ENCODE measurements at places on chromosomes 2 and 18.

DNA sequence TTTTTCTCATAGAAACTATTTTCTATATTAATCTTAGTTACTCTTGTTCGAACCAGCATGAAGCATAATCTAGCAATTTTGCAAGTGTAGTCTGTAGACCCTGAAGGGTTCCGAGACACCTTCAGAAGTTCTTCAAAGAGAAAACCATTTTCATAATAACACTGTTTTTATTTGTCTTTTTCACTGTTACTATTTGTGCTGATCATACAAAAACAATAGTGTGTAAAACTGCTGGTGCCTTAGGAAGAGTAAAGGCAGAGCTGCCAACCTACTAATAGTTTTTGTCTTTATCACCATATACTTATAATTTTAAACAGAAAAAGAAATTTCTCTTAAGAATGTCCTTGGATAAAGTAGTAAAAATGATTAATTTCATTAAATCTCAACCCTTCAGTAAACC lies 218.9 kb downstream of the ZNF385B start:
- DNase-seq, result no peak

DNA sequence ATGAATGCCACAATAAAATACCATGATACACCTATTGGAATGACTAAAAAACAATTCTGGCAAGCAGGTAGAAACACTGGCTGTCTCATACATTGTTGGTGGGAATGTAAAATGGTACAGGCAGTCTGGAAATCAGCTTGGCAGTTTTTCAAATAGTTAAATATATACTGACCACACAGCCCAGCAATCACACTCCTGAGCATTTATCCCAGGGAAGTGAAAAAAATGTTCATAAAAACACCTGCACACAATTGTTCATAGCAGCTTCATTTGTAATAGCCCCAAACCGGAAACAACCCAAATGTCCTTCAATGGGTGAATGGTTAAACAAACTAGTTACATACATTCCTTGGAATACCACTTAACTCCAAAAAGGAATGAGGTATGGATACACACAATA lies 137.2 kb downstream of the TFCP2L1 start:
- no peak for DNase-seq

DNA sequence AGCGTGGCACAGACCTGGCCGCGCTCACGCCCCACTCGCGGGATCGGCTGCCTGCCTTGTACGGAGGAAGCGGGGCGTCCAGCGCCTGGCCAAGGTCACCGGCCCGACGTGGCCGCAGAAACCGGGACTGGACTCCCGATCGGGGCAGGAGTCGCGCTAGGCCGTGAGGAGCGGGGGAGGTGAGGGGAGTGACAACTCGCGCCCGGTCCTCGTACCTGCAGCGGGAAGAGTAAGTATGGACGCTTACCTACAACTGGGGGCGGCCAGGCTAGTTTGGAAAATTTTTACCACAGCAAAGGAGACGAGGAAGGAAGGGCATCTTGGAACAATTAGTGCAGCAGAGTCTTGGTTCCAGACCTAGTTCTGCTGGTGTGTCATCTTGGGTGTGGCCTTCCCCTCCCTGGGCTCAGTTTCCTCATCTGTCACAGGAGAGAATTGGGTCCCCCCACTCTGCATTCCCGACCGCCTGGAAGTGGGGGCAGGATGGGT lies 693 bp downstream of the UBE2F start:
- no peak for DNase-seq

DNA sequence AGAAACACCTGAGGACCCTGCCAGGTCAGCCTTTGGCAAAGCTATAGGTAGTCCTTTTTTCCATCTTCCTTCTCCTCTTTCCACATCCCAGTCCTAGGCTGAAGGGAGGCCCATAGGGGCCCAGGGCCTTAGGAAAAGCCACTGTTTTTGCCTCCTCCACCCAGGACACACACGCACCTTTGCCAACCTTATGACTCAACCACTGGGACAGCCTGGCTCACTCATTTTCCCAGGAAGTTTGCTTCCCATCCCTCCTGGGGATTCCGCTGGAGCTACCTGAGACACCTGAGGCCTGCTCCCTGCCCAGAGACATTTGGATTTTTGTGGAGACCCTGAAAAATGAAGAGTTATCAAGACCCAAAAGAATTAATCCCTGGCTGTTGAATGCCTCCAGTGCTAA lies 273.4 kb upstream of the SIX2 start:
- DNase-seq, result no peak

DNA sequence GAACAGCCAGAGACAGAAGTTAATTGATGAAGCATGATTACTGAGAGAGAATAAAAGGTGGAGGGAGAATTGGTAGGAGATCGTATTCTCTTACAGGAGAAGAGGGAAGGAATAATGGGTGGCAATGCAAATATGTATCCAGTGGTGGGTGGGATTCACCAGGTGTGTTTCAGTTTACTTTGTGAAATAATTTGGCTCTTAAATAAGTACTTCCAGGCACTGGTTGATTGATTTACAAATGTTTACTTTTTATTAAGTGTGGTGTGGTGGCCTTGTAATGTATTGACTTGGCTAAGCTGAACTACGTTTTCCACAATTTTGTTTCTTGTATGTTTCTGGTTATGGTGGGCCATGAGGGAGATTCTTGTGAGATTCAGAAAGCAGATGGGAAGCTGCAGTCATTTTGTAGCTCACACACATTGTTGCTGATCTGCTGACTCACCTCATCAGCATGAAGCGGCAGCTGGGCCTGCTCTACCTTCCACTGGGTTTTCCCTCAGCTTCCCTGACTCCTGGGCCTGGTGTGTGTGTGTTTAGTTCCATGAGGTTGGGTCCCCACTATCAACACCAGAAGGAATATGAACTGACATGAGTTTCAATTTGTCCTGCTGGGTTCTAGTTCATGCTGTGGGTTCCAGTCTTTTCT lies 32.6 kb downstream of the MYL12B start:
- DNase-seq, result no peak

DNA sequence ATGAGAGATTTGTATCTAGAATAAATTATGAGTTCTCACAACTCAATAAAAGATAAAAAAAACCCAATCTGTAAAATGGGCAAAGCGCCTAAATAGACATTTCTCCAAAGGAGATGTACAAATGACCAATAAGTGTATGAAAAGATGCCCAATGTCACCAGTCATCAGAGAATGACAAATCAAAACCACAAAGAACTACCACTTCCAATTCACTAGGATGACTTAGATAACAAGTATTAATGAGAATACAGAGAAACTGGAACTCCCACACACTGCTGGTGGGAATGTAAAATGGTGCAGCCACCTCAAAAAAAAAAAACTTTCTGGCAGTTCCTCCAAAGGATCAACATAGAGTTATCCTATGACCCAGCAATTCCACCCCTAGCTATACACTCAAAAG lies 17.4 kb upstream of the COL6A3 start:
- no peak for DNase-seq
